ENCODE measurements at places on chromosomes 1 and 21.
A peak's percentile ranks its signal among the peaks of the same experiment; 100 is the strongest.

DNA sequence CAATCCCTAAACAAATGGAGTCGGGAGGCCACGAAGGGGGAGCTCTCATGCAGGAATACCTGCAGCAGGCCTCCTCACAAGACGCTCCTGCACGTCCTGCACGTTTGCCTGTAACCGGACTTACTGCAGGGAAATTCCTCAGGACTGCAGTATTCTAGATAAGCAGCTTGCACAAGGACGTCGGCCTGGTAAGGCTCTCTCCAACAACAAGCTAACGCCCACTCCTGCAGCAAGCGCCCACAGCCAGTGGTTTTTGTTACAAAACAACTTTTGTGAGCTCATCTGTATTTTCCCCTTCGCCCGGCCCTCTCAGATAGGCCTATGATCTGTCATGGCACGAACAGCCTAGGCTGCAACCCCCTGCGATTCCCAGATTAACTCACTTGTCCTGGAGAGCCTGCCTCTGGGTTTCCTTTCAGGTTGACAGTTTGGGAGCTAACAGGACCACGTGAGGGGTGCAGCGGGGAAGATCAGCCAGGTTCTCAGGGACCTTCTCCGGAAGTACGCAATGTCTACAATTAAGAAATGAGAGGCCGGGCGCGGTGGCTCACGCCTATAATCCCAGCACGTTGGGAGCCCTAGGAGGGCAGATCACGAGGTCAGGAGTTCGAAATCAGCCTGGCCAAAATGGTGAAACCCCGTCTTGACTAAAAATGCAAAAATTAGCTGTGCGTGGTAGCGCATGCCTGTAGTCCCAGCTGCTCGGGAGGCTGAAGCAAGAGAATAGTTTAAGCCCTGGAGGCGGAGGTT is 921 bp upstream of the MIB2 start:
- DNase-seq, result peak; percentile 23

- no peak for DNase-seq
These were observed 41.5 kb downstream of the IGSF21 start for GRCh38 chr1:18149027-18149641.

DNA sequence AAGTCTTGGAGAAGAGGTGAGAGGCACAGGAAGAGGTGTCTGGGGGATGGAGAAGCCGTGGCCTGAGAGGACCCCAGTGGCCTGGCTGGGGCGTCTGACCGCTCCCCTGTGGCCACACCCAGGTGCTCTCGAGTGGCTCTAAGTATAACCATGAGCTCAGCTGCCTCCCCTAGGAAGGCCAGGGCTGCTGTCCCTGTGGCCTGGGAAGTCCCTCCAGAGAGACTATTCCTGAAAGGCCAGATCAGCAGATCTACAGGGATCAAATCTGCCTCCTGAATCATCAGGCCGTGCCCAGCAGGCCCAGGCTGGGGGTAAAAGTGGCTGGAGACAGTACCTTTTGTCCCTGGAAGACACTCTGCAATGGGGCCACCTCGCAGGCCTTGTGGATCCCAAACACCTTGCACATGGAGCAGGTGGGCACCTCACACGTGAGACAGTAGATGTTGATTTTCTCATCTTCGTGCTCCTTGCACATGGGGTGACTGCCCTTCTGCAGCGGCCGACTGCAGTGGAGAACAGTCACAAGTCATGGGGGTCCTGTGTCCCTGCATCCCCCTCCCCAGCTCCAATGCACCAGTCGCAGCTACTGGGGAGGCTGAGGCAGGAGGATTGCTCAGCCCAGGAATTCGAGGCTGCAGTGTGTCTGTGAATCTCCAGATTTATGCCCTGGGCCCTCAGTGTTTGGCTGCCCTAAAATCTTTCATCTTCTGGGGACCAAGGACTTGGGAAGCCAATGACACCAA is 6.4 kb downstream of the TRIM63 start:
- DNase-seq, result no peak

DNA sequence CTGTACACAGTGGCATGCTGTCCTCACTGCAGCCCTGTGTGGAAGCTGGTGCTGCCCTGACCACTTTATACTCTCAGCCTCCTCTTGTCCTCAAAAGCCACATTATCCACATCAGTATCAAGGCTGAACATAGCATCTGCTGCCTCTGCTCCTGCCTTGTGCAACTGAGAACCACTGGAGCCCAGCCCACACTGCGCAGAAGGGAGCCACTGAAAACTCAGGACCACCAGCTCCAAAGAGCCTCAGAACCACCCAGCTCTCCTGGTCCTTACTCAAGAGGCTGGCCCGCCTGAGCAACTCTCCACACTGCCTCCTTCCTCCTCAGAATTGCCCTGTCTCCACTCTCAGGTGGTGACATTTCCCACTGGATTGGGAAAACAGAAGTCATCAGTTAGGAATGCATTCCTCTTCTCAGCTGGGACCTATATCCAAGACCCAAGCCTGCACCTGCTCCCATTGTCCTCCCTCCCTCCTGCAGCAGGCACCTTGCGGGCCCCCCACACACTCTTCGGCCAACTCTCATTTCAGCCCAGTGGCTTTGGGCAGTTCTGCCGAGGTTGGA is 7.0 kb upstream of the KISS1 start:
- no peak for DNase-seq

DNA sequence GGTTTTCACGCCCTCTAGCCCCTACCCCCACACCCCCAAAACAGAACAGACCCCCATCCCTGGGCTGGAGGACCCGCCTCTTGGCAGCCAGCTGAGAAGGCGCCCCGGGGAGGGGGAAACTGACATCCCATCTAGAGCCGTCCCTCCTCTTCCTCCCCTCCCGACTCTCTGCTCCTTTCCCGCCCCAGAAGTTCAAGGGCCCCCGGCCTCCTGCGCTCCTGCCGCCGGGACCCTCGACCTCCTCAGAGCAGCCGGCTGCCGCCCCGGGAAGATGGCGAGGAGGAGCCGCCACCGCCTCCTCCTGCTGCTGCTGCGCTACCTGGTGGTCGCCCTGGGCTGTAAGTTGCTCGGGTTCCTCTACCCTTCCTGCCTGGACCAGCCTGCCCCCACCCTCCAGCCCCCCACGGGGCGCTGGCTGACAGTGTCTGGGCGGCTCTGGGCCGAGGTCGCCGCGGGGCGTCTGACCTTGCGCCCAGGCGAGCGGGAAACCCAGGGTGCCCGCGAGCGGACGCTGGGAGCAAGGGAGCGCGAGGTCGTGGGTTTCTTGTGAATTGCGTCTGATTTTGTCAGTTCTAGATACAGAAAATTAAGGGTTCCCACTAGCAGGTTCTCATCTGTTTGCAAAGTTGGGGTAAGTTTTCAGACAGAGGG is 618 bp downstream of the JAM2 start:
- peak; percentile 36 for DNase-seq

DNA sequence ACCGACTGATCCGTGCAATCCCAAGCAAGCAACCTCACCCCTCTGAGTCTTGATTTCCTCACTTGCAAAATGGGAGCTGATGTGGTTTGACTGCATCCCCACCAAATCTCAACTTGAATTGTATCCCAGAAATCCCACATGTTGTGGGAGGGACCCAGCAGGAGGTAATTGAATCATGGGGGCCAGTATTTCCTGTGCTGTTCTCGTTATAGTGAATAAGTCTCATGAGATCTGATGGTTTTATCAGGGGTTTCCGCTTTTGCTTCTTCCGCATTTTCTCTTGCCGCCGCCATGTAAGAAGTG is 58.4 kb downstream of the FHAD1 start:
- peak; percentile 71 for DNase-seq

DNA sequence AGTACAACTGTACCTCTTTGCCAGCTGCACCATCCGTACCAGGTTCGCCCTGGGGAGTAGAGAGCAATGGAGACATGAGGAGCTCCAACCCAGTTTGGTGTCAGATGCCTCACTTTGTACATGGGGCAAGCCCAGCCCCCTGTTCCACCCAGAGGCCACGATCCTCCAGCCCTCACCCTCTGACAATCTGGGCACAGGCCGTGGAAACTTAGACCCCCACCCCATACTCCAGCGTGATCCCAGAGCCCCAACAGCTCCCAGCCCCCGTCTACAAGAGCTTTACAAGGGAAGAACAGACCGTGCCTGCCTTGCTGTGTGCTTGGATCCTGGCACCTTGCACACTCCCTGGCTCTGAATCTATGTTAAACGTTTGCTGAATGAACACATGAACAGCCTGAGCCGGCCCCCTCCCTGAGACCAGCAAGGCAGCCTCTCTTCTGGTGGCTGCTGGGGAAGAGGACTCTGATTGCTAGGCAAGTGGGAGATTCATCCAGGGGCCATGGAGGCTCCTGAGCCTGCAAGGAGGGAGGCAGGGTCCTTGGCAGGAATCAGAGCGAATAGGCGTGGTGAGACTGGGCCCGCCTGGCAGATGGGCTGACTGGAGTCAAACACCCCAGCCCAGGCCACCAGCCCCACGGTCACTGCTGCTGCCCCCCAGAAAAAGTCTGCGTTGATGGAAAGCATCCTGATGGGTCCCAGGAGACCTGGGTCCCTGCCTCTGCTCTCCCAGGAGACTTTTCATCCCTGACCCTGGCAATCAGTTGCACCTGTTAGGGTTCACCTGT is 12.5 kb upstream of the PEF1 start:
- no peak for DNase-seq

DNA sequence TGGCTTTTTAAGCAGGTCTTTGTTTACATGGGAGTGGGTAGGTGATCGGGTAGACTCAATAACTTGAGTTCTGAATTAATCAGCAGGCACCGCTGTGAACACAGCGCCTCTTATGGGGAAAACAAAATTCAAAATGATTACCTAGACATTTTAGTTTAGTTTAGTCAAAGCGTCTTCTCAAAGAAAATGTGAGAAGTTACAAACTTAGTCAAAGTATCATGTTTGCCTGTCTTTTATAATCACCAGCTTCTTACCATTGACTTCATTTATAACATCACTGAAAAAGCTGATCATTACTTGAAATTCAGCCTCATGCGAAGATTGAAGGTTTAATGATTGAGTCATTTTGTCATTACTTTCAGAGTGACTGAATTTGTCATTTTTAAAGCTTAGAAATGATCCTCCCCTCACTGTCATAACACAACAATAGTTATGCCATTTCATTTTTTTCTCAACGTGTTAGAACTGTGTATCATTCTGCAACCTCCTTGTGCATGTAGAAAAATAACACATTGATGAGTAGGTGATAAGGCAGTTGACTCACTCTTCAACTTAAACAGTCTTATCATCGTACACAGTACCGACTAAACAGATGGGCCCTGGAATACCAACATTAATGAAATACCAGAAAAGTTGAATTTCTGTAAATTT is 188.5 kb downstream of the NFIA start:
- DNase-seq, result no peak

DNA sequence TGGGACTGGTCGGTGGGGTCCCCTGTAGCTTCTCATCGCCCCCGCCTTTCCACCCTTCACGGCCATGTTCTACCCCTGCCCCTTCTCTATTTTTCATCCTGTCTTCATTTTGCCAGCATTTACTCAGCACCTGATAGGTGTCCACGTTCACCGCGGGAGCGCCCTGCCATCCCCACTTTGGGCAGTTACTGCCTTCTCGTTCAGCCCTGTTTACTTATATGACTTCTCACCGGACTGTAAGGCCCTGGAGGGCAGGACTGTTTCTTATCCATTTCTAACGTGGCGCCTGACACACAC is 380 bp downstream of the MFN2 start:
- DNase-seq, result no peak

GRCh38 chr1:58058323-58058722 is 488.2 kb downstream of the OMA1 start:
- no peak for DNase-seq

DNA sequence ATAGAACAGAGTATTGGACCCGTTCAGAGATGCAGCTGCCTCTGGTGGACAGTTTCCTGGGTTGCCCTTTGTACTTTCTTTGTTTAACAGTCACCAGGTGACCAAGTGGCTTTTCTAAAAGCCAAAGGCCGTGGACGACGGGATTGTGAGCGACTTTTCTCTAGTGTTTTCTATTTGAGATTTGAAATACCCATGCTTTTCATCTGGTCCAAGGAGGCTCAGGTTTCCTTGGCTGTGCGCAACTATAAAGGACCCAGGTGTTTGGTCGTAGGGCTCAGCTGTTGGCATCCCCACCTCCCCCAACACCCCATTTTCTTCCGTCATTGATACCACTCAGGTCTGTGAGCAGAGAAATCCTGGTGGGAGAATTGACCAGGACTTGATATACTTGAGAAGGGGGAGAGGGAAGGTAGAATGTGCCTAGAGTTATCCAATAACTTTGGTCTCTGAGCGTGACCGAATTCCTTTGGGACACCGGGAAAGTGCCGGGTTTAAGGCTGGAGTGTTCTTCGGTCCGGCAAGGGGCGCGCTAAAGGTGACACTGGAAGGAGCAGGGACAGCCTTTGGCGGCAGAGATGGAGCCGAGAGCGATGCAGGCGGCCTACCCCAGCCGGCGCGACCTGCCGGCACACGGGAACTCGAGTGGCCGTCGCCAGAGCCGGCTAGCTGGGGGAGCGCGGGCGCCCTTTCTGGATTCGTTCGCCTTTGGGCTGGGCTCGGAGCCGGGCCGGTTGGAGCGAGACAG is 83.4 kb upstream of the BMP8A start:
- DNase-seq, result peak; percentile 18

- DNase-seq, result peak; percentile 83
These were observed at the start of gene IQGAP3 for GRCh38 chr1:156571919-156572662. Gene IQGAP3 (minus strand): TSS chr1:156572565. CDS start chr1:156572529, 36 bp downstream.

DNA sequence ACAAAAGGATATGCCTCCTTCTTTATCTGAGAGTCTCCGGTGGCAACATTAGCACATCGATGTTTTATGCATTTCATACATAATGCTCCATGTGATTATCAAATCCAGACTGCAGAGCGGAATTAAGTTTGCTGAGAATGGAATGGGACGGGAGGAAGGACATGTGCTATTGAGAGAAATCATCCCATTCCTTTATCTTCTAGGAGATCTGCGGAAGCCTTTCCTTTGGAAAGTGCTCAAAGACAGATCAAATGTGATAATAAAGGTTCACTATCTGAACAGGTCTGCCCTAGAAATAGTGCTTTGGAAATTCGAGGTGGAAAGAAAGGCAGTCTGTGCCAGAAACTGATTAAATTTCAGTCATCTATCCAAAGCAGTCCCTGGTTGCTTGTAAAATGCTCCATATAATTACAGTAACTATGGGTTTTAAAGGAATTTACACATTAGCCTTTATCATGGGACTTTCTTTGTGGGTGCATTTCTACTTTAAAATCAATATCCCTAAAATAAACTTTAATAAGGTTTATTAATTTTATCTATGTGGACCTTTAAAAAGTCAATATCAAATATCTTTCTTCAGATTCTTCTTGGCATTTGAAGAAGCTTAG is 473.5 kb upstream of the ADGRL2 start:
- no peak for DNase-seq

DNA sequence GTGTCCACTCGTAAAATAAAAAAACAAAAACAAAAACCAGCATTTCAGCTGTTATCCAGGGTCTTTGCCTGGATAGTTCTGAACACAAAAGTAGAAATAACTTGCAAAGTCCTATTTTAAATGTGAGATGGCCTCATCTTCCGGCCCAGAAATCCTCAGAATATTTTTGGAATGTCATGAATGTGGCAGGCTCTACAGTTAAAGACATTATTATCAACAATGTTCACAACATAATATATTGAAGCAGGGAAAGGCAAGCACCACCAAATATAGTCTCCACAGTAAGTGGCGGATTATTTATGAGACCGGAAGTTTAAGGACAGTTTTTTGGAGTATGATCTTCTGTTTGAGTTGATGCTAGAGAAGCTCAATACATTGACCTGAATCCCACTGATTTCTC is 1.2 kb upstream of the C1orf198 start:
- peak; percentile 42 for DNase-seq

Data from astrocyte of the spinal cord (primary cell).